Liver (tissue), 10 donors: ENCODE measurements at places on chromosomes 5 and 9. TPM values are rescaled to one million over a fixed set of nuclear protein-coding genes. Genes with fewer than 3 reads are reported as not detected.

DNA sequence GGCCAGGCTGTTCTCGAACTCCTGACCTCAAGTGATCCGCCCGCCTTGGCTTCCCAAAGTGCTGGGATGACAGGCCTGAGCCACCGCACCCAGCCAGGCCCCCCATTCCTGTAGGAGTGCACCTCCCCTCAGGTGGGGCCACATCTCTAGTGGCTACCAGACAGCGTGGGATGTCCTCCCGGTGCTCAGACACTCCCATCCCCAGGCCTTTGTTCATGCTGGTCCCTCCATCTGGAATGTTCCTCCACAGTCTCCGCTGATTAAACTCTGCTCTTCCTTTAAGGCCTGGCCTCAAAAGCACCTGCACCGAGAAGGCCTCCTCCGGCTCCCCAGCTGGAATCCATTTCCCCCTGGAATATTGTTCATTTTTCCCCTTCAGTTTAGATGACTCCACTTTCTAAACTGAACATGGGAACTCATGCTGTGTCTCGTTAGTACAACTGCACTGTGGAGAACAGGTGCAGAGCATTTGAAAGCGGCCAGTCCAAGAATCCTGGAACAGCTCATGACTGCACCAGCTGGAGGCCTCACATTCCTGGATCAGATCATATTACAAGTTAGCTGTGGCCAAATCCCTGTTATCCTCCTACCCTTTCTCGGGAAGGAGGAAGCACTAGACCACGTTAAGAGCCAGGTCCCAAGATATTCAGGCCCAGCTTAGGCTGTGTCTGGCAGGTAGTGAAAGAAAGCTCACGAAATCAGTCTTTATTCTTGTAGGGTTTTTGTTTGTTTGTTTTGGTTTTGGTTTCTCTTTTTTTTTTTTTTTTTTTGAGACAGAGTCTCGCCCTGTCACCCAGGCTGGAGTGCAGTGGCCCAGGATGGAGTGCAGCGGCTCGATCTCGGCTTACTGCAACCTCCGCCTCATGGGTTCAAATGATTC lies 10.8 kb upstream of the PRRC2B start:
- H3K36me3 ChIP-seq, result no peaks in the 10 kb centered on the region
- H3K27me3 ChIP-seq, result no peaks in the 10 kb centered on the region
- H3K27ac ChIP-seq, result peak overlapping the region; percentile 51

DNA sequence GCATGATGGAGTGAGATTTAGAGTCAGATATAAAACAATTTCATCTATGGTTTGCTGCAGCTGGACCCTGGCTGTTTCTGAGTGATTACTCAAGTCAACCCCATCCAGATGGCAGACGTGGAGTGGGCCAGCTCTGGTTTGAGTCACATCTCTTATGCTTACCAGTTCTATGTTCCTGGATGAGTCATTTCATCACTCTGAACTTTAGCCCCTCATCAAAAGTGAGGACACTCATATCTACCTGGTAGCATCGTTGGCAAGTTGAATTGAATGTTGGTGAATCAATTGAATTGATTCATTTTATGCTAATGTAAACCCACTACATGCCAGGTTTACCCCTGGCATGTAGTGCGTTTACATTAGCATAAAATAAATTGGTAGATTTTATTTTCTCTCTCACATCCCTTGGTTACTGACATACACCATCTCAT lies 176.4 kb downstream of the FGF18 start:
- no peak overlapping the region for H3K27ac ChIP-seq
- H3K27me3 ChIP-seq, result no peaks in the 10 kb centered on the region

DNA sequence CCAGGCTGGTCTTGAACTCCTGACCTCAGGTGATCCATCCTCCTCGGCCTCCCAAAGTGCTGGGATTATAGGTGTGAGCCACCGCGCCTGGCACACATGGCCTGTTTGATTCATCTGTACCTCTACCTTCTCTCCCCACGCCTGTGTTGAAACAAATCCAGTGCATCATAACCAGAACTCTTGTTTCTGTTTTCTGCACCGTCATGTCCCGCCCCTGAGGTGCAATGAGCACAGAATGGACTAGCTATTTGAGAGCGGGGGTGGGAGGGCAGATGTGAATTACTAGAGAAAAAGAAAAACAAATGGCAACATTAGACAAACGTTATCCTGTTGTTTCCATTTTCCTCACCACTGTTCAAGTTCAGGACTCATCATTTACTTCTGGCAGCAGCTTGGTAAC lies 10.7 kb upstream of the FAM193B start:
- H3K36me3 ChIP-seq, result no peaks in the 10 kb centered on the region
- no peak for DNase-seq
- no peaks in the 10 kb centered on the region for H3K4me1 ChIP-seq
- H3K4me3 ChIP-seq, result no peak overlapping the region
- no peak overlapping the region for H3K27ac ChIP-seq

DNA sequence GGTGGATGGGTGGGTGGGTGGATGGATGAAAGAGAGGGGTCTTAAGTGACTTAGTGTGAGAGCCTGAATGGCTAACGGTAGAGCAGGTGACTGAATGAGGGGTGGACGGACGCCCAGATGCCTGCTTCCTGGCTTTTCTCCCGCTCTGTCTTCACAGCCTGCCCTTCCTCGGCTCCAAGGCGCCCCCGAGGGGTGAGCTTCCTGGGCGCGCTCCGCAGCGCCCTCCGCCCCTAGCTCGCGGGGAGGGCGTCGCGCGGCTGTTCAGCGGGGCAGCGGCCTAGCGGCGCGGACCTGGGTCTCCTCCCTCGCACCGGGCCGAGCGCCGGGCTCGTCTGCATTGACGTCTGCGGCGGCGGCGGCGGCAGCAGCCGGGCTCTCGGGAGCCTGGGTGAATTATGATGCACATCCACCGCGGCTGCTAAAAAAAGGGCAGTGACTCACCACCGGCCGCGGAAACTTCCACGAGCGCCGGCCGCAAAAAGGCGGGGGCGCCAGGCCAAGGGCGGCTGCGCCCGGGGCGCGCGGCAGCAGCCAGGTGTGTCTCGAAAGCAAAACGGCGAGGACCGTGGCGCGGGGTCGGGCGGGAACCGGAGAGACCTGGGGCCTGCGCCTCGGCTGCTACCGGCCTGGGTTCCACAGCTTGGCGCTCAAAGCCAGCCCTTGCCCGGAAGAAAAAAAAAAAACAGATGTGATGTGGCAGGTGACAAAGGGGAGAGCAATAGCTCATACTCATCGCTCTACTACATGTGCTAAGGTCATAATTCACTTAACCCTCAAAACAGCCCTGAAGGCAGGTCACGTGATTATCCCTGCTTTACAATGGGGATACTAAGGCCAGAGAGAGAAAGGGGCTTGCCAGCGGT lies 143.0 kb upstream of the ADRA1B start:
- peak overlapping the region; percentile 49 for H3K4me3 ChIP-seq
- H3K27me3 ChIP-seq, result no peaks in the 10 kb centered on the region
- H3K4me1 ChIP-seq, result peaks cover 10% of the 10 kb centered on the region
- no peaks in the 10 kb centered on the region for H3K36me3 ChIP-seq
- DNase-seq, result no peak

DNA sequence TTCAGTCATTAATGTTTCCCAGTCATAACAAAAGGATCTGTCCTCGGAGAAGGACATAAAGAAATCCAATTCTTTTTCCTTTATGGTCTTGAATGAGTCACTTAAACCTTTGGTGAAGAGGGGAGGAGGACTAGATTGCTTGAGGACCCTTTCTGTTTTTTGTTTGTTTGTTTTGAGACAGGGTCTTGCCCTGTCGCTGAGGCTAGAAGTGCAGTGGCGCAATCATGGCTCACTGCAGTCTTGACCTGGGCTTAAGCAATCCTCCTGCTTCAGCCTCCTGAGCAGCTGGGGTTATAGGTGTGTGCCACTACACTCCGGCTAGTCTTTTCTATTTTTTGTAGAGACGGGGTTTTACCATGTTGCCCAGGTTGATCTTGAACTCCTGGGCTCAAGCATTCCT lies 12.3 kb downstream of the TIGD6 start:
- H3K36me3 ChIP-seq, result no peaks in the 10 kb centered on the region
- H3K27ac ChIP-seq, result no peak overlapping the region
- no peaks in the 10 kb centered on the region for H3K4me1 ChIP-seq
- H3K4me3 ChIP-seq, result no peak overlapping the region
- H3K27me3 ChIP-seq, result no peaks in the 10 kb centered on the region

GRCh38 chr9:101711330-101711941 lies 27.0 kb downstream of the GRIN3A start:
- no peak for DNase-seq
- H3K27ac ChIP-seq, result no peak overlapping the region
- peaks cover 15% of the 10 kb centered on the region for H3K4me1 ChIP-seq
- no peaks in the 10 kb centered on the region for H3K27me3 ChIP-seq
- H3K36me3 ChIP-seq, result no peaks in the 10 kb centered on the region

- no peak overlapping the region for H3K4me3 ChIP-seq
- no peak for DNase-seq
- H3K4me1 ChIP-seq, result no peaks in the 10 kb centered on the region
- H3K36me3 ChIP-seq, result no peaks in the 10 kb centered on the region
Observed at GRCh38 chr5:148539851-148540250, 114.5 kb downstream of the HTR4 start.

The NEUROG1 gene
- polyA plus RNA-seq, result not detected

DNA sequence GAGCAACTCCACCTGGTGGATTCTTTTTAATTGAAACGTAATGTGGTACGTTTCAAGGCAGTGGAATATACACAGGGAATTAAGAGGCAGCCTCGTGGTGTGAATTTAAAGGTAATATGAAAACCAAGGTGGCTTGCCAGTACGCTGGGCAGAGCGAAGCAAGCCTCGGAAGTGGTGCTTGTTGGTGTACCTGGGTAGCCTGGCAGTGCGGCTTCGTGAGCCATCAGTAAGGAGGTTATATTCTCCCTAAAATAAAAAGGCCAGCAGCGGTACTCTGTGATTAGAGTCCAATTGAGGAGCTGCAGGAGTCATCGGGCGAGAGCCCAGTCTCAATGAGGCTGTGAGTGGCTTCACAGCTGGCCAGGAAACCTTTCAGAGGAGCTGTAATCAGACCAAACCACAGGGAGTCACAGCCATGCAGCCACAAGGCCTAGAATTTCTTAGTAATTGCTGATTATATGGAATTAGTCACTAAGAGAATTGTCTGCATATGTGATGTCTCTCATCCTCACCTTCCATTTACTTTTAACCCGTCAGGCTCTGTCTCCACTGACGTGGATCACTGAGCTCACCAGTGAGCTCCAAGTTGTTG lies 57.7 kb downstream of the DCP2 start:
- no peak for DNase-seq
- no peaks in the 10 kb centered on the region for H3K4me1 ChIP-seq
- no peak overlapping the region for H3K4me3 ChIP-seq
- peaks cover 30% of the 10 kb centered on the region for H3K36me3 ChIP-seq
- no peak overlapping the region for H3K27ac ChIP-seq

GRCh38 chr9:19026375-19026774 lies 6.6 kb downstream of the SAXO1 start:
- no peak overlapping the region for H3K4me3 ChIP-seq
- no peak for DNase-seq
- H3K4me1 ChIP-seq, result no peaks in the 10 kb centered on the region
- H3K36me3 ChIP-seq, result no peaks in the 10 kb centered on the region
- H3K27ac ChIP-seq, result no peak overlapping the region

- no peak overlapping the region for H3K4me3 ChIP-seq
- H3K27me3 ChIP-seq, result no peaks in the 10 kb centered on the region
- H3K36me3 ChIP-seq, result no peaks in the 10 kb centered on the region
Observed at GRCh38 chr5:6096101-6096500, 282.2 kb downstream of the MED10 start.

DNA sequence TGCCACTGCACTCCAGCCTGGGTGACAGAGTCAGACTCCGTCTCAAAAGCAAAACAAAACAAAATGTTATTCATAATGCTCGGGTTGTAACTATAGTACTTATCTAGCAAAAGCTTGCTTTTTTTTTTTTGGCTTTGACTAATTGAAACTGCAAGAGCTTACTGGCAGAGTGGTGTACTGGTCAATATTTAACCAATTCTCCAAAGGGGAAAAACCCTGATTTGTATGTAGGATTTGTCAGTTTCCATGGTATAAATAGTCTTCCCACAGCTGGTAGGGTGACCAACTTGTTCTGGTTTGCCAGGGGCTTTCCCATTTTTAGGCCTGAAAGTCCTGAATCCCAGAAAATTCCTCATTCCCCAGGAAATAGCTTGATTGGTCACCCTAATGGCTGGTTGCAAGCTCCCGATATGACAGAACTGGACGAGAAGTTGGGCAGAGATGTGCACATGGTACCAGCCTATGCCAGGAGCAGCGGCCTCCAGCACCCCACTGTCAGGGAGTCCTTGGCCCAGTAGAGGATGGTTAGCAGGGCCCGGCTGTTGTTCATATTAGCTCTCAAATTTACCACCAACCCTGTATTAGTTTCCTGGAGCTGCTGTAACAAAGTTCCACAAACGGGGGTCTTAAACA lies 58.0 kb downstream of the FXN start:
- H3K27me3 ChIP-seq, result no peaks in the 10 kb centered on the region
- H3K4me1 ChIP-seq, result peaks cover 7% of the 10 kb centered on the region
- H3K36me3 ChIP-seq, result no peaks in the 10 kb centered on the region
- H3K27ac ChIP-seq, result peak overlapping the region; percentile 86

DNA sequence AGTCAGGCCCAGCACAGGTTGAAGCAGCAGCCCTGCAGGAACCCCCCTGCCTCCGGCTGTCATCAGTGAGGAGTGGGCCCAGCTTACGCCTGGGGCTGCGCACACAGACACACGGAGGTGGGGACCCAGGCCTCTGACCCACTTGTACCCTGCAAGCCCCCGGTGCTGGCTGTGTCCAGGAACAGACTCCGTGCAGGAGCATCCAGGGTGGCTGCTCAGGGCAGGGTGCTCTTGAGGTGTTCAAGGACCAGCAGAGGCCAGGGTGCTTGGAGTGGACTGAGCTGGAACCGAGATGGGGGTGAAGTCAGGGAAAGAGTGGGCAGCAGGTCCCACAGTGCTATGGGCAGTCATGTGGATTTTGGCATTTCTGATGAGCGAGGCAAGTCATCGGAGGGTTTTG lies 199.5 kb downstream of the CACNA1B start:
- no peak overlapping the region for H3K4me3 ChIP-seq
- DNase-seq, result peak; percentile 13

The ALDH1A1 gene
- 118 TPM for polyA plus RNA-seq

DNA sequence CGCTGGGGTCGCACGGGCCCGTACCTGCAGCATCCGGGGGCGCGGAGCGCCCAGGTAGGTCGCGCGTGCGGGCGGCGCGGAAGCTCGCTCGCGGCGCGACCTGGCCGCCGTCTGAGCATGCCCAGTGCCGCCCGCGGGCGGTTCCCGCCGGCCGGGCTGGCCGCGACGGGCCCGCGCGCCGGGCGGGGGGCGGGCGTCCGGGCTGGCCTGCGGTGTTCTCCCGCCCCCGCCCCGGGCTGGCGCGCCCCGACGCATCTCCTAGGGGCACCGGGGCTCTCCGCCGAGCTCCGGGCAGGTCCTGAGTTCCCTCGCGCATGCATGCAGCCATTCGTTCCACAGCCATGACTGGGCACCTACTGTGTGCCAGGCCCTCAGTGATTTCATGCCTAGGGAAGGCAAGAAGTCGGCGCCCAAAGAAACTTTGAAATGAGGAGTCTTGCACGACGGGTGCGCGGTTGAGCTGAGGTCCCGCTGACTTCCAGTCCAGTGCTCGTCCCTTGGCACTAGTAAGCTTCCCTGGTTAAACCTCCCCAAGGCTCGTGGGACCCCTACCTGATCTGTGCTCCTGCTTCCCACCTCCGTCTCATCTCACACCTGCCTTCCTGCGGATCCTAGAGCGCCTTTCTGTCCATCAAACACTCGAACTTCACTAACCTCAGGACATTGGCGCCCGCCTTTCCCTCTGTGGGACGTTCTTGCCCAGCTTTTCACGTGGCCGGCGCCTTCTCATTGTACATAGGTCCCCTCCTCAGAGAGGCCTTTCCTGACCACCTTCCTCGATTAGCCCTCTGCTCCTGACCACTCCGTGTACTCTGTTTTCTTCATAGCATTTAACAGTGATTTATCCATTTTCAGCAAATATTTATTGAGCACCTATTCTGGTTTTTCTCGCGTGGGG lies at the start of gene PTPN3:
TSS of gene PTPN3 (minus strand) at position 113 of the 898 bp plus-strand sequence. CDS start 34,873 bp downstream, outside the sequence.
- no peaks in the 10 kb centered on the region for H3K27me3 ChIP-seq
- no peaks in the 10 kb centered on the region for H3K36me3 ChIP-seq
- H3K4me1 ChIP-seq, result peaks cover 6% of the 10 kb centered on the region
- no peak for DNase-seq

The MRPS30 gene
- polyA plus RNA-seq, result 20.7 TPM
